Thymus (tissue), 14 donors: ENCODE measurements at places on chromosomes 1 and 21. TPM values are rescaled to one million over a fixed set of nuclear protein-coding genes. Genes with fewer than 3 reads are reported as not detected.

Gene AADACL4
- 0.05 TPM for polyA plus RNA-seq

Gene CD58
- polyA plus RNA-seq = 24.6 TPM

Gene BEST4
- polyA plus RNA-seq = 1.3 TPM

Gene FAM177B
- 1.8 TPM for polyA plus RNA-seq

Gene ENAH
- 18.3 TPM for polyA plus RNA-seq

- no peak for DNase-seq
- H3K4me3 ChIP-seq = no peak overlapping the region
- no peaks in the 10 kb centered on the region for H3K27me3 ChIP-seq
- no peaks in the 10 kb centered on the region for H3K36me3 ChIP-seq
Measured at GRCh38 chr21:46173573-46173972, 10.7 kb downstream of the SPATC1L start.

- no peaks in the 10 kb centered on the region for H3K27me3 ChIP-seq
- peak overlapping the region; percentile 95 for H3K27ac ChIP-seq
- peaks cover 26% of the 10 kb centered on the region for H3K36me3 ChIP-seq
- peaks cover 34% of the 10 kb centered on the region for H3K4me1 ChIP-seq
- DNase-seq = no peak
Measured at GRCh38 chr1:36161641-36162531, 5.9 kb downstream of the MAP7D1 start.

GRCh38 chr1:228147768-228148167, 2.0 kb upstream of the GJC2 start:
- no peak for DNase-seq
- no peak overlapping the region for H3K27ac ChIP-seq
- peaks cover 78% of the 10 kb centered on the region for H3K36me3 ChIP-seq
- H3K4me1 ChIP-seq = peaks cover 27% of the 10 kb centered on the region

GRCh38 chr1:155706139-155706538, 17.2 kb downstream of the DAP3 start:
- H3K27ac ChIP-seq = no peak overlapping the region
- no peaks in the 10 kb centered on the region for H3K27me3 ChIP-seq
- no peak for DNase-seq
- H3K4me3 ChIP-seq = no peak overlapping the region
- H3K4me1 ChIP-seq = no peaks in the 10 kb centered on the region

DNA sequence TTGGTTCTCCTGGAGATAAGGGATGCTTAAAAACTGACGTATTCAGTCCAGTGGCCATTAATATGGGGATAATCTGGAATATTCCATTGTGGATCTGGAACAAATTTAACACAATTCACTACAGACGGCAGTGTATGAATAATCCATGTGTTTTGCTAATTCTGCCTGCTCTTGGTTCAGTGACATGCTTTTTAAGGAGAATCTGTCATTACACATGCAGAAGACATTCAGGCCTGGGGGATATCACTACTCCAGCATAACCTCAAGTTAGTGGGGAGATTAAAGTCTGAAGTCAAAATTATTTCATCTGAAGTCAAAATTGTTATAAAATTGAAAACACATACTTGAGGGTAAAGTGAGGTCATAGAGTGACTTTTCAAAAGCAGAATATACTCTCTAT, 789.3 kb downstream of the USP25 start:
- H3K4me3 ChIP-seq = no peak overlapping the region
- no peak overlapping the region for H3K27ac ChIP-seq

DNA sequence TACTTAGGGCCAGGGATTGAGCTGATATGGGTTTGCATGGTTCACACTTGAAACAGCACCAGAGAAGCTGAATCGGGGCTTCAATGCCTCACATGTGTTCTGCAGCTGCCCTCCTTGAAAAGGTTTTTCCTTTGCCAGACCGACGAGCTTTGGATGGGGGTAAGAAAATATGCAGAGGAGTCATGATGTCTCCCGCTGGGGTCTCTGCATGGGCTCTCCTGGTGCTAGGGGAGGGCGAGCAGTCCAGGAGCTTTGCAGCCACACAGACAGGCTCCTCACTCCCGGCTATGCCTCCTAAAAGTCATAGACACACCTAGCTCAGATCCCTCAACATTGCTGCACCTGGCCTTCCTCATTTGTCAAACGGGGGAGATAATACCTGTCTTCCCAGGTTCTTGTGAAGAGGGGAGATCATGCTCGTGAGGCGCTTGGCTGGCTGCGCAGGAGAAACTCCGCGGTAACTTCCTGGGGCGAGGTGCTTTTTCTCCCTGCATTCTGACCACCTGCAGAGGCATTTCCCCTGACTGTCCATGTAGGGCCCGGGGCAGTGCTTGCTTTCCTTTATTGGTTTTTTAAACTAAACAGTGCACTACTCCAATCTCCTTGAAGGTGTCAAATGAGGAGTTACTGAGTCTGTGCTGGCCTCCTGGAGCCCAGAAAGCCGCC, 112.4 kb downstream of the PLXNA2 start:
- no peak overlapping the region for H3K27ac ChIP-seq
- no peak for DNase-seq
- no peaks in the 10 kb centered on the region for H3K27me3 ChIP-seq
- H3K36me3 ChIP-seq = no peaks in the 10 kb centered on the region
- H3K4me3 ChIP-seq = no peak overlapping the region
- peaks cover 36% of the 10 kb centered on the region for H3K4me1 ChIP-seq

DNA sequence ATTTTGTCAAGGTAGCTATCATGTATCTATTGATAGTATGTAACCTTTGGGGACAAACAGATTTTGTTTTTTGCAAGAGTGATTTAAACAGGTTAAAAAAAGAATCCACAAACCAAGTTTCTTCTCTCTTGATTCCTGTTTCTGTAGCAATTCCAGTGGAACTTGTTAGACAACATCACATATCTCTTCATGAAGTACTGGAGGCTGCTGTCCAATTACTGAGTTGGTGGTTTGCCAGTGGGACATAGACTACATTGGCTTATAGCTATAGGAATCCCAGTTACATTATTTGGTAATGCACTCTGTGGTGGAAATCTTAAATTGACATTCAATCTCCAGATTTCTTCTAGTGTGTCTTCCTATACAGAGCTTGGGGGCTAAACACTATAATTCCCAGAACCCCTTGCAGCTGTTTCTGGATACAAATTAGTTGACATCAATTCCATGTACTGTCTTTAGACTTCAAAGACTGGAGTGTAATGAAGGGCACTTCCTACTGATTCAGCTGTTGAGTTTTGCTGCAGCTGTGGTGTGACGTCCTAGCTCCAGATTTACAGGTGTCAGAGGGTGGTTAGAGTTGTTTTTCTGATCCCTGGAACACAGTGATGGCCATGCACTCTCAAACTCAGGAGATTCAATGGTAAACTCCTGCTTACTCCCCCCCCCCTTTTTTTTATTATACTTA, 29.4 kb upstream of the GCLM start:
- no peaks in the 10 kb centered on the region for H3K4me1 ChIP-seq
- H3K4me3 ChIP-seq = no peak overlapping the region
- no peaks in the 10 kb centered on the region for H3K27me3 ChIP-seq
- H3K36me3 ChIP-seq = no peaks in the 10 kb centered on the region
- DNase-seq = no peak

- no peaks in the 10 kb centered on the region for H3K4me1 ChIP-seq
- H3K27me3 ChIP-seq = peaks cover 71% of the 10 kb centered on the region
- DNase-seq = no peak
- no peak overlapping the region for H3K27ac ChIP-seq
Measured at GRCh38 chr1:32903991-32904785, 3.0 kb upstream of the TMEM54 start.

DNA sequence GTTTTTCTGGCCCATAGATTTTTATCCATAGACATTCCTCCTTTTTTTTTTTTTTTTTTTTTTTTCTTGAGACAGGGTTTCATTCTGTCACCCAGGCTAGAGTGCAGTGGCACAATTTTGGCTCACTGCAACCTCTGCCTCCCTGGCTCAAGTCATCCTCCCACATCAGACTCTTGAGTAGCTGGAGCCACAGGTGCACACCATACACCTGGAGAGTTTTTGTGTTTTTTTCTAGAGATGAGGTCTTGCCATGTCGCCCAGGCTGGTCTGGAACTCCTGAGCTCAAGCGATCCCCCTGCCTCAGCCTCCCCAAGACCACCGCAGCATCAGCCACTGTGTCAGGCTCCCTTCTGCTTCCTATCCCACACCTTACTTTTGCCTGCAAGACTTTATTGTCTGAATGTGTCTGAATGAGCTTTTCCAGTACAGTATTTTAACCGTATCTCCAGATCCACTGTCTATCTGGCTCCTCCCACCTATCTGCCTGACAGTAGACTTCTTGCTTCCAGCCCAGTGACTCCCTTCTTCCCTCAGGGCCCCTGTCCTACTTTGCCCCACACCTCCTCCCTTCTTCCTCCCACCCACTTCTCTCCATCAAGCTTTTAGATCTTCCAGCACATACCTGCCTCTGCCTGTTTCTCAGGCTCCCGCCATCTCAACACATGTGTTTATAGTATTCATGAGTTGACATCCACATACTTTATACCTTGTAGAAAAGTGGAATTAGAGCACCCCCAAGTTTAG, 6.1 kb downstream of the C1orf21 start:
- no peaks in the 10 kb centered on the region for H3K36me3 ChIP-seq
- peaks cover 10% of the 10 kb centered on the region for H3K27me3 ChIP-seq
- H3K4me1 ChIP-seq = no peaks in the 10 kb centered on the region
- H3K27ac ChIP-seq = no peak overlapping the region

DNA sequence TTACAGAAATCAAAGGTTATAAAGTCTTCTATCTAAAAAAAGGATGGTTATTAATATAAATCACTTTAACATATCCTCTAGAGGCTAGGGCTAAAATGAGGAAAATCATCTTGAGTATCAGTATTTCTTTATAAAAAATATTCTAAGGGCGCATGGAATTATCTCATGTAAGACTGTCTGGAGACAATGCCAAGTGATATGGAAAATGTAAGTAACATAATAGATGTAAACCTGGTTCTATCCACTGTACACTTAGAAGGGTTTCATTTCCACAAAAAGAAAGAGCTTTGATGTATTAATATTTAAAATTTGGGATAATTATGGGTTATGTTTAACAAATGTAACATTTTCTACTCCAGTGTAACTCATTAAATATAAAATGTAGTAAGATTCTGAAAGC, 95.9 kb upstream of the DPH5 start:
- H3K27me3 ChIP-seq = no peaks in the 10 kb centered on the region
- no peaks in the 10 kb centered on the region for H3K4me1 ChIP-seq
- DNase-seq = no peak

DNA sequence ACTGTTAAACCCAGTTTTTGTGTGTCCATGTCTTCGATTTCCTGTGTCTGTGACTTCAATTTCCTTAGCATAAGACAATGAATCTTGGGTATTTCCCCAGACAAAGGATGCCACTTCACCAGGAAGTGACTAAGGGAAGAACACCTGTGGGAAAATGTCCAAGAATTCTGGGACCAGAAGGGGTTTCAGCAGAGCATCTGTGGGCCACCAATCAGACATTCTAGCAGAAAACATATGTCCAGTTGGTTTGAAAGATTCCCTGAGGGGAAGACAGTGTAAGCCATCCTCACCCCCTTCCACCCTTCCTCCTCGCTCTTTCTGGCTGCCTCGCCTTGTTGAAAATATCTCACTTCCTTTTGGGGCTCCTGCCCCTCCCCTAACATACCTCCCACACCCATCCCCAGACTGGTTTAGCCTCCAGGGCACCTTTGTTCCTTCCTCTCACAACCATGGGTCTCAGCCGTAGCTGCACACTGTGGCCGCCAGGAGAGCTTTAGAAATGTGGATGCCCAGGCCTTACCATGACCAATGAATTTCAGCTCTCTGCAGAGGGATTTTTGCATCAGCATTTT, 25.5 kb upstream of the IFNAR1 start:
- H3K4me1 ChIP-seq = peaks cover 54% of the 10 kb centered on the region
- peak overlapping the region; percentile 91 for H3K27ac ChIP-seq
- no peak overlapping the region for H3K4me3 ChIP-seq
- no peaks in the 10 kb centered on the region for H3K27me3 ChIP-seq
- peaks cover 13% of the 10 kb centered on the region for H3K36me3 ChIP-seq

GRCh38 chr1:35857830-35858229, 25.2 kb upstream of the AGO1 start:
- H3K36me3 ChIP-seq = peaks cover 12% of the 10 kb centered on the region
- H3K27ac ChIP-seq = no peak overlapping the region
- no peak overlapping the region for H3K4me3 ChIP-seq
- H3K4me1 ChIP-seq = no peaks in the 10 kb centered on the region
- no peak for DNase-seq

DNA sequence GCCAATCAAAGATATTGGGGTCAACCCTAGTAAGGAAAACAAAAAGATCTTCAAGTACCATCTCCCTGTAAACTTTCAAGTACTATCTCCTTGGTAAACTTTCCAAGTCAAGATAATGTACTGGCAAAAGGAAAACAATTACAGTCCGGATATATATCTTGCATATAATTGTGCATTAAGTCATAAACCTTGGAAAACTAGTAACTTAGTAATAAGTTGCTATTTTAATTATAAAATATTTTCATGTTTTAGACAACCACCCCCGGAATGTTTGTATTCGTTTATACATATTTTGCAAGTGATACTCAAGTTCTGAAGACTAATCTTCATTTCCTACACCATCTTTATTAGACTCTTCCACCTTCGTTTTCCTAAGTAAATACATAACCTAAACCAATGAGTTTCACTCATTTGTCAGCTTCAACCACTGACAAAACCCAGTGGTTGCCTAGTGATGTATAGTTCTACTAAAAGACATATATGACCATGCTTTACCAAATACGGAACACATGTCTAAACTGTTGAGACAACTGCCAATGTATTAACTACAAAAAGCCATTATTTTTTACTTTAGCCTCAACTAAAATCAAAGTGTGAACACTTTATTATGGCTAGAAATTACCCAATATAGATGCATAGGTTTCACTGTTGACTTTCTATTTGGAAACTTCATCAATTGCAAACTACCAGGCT, 1.7 kb downstream of the AKT3 start:
- DNase-seq = no peak
- H3K27ac ChIP-seq = no peak overlapping the region
- no peak overlapping the region for H3K4me3 ChIP-seq
- H3K4me1 ChIP-seq = peaks cover 2% of the 10 kb centered on the region
- H3K36me3 ChIP-seq = no peaks in the 10 kb centered on the region

DNA sequence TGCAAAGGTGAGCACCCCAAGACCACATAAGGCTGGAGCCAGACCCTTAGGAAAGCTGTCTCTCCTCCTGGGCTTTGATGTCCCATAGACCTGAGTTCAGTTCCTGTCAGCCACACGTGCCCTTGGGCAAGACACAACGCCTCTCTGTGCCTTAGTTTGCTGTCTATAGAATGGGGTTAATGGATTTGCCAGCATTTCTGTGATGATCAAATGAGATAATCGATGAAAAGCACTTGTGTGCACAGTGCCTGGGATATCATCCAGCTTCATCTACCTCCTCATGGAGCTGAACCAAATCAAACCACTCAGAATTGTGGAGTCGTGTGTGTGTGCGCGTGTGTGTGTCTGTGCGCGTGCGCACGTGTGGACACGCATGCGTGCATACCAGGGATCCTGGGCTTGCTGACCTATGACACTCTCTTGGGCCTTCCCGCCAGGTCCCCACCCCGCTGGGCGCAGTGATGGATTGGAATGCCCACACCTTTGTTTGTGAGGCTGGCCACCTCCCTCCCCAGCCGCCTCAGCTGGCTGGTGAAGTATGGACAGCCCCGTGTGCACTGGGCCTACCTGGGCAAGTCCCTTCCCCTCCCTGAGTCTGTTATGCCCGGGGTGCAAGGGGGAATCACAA, 5.2 kb downstream of the TTC22 start:
- no peak overlapping the region for H3K4me3 ChIP-seq
- no peak for DNase-seq
- no peak overlapping the region for H3K27ac ChIP-seq

GRCh38 chr1:246037832-246038231, 469.2 kb downstream of the SMYD3 start:
- H3K4me1 ChIP-seq = no peaks in the 10 kb centered on the region
- no peak for DNase-seq
- no peak overlapping the region for H3K27ac ChIP-seq
- no peak overlapping the region for H3K4me3 ChIP-seq
- H3K27me3 ChIP-seq = no peaks in the 10 kb centered on the region
